ENCODE measurements at places on chromosomes 7 and 10.

GRCh38 chr7:155345490-155345889 lies 47.8 kb downstream of the INSIG1 start:
- no peak for DNase-seq

DNA sequence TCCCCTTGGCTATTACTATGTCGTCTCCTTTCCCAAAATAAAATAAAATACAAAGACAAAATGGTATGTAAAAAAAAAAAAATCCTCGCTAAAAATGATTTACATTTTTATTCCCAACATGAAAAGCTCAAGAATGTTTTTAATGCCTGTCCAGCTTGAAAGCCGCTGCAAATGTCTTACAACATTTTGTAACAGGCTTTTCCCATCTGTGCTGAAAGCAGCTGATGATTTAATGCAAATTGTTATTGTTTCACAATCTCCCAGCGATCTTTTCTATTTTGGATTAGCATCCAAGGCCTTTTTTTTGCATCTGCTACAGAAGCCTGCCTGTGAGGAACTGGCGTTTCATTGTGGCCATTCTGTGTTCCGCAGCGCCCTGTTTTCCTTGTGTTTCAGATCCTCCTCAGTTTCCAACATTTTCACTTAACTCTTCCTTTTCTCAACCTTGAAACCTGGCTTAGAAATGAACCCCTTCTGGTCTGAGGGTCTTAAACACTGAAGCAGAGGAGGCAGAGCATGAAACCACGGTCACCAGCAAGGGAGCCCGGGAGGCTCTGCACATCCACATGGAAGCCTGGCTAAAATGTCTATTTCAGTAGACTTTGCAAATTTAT lies 712.1 kb downstream of the PARD3 start:
- DNase-seq: no peak

DNA sequence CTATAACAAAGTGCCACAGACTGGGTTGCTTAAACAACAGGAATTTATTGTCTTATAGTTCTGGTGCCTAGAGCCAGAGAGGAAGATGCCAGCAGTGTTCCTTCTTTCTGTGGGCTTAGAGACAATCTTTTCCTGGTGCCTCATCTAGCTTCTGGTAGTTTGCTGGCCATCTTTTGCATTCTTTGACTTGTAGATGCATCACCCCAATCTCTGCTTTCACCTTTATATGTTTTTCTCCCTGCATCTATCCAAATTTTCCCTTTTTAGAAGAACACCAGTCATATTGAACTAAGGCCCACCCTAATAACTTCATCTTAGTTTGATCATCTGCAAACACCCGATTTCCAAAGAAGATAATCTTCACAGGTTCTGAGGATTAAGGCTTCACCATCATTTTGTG lies 66.8 kb downstream of the CDK1 start:
- DNase-seq: no peak

GRCh38 chr10:49634069-49634660 lies 20.3 kb downstream of the CHAT start:
- no peak for DNase-seq

DNA sequence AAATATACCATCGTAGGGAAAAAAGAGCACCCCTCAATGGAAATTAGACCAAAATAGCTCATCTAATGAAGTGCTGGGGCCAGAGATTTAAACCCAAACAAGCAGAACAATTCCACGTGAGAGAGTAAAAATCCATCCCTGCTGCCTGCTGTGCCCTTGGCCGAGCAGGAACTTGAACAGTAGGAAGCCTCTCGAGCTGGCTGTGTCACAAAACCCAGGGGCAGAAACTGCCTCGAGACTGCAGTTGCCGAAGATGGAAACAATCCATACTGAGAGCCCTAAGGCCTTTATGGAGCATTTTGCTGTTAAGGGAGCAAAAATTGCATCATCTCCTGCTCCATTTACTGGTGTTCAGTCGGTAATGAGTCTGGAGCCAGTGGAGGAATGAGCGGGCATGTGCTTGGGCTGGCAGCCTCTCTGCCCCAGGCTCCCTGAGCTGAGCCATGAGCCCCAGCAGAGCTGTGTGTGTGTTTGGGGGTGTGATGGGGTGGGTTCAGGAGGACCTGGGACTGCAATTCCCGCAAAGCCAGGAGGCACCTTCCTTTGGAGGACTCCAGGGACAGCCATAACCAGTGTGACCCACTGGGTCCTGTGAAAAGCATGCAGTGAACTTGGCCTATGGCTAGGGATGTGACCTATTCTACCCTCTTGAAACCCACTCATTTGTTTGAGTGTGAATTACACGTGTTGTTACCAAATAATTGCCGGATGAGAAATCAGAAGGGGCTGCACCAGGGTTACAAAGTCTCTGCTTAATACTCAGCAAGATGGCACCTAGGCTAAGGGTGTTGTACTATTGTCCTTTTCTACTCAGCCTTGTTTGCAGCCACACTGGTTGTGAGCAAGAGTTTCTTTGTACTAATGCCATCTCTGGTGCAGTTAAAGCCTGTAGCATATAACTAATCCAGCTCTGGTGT lies 58.3 kb downstream of the CDHR3 start:
- no peak for DNase-seq

GRCh38 chr7:77811516-77812289 lies 13.1 kb downstream of the PHTF2 start:
- no peak for DNase-seq

DNA sequence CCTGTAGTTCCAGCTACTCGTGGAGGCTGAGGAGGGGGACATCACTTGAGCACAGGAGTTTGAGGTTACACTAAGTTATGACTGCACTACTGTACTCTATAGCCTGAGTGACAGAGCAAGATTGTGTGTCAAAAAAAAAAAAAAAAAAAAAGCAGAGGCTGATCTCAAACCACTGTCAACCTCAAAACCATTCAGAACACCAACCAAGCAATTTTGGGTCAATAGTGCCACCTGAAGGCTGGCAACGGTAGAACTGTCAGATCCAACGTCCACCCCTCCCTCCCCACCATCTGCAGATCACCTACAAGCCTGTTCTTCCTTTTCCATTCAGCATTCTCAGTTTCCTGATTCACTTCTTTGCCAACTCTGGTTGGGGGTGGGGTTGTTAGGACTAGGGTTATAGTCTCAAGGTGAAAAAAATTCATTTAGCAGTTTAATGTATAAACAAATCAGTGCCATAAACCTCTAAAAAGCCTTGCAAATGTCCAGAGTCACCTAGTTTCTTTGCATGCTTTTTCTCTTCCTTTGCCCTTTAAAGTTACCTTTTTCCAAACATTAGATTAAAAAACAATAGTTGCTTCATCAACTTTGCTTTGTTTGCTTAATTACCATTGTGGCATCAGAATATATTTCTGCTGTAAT lies 2.6 kb downstream of the MRPS33 start:
- DNase-seq: peak; percentile 75

DNA sequence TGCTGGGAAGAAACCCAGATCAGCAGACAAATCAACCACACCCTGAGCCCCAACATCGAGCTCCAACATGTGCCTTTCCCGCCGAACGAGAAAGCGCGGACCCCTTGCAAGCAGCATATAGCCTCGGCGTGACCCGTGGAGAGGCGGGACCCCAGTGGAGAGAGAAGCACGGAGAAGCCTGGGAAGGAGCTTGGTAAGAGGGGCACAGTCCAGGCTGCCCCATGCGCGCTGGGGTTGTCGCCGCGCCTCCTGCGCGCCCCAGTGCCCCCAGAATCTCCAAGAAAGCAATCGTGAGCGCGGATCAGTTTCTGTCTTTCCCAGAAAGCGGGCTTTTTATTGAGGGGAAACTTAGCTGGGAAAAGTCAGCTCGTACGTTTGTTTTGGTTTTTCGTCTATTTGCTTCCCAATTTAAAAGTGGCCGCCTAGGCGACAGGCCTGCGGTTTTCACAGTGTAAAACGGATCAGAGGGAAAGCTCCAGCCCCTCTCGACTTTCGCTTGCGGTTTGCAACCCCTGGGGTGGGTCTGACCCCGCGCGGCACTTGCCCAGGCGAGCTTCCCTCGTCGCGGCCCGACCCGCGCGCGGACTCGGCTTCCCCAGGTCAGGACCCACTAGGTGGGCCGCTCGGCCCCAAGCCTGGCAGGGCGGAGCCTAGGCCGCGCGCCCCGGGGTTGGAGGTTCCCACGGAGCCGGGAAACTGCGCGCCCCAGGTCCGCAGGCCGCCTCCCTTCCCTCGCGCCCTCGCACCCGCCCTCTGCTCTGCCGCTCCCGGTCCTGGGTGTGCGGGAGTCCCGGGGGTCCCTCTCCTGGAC lies 31.1 kb downstream of the SKIDA1 start:
- DNase-seq: no peak

- DNase-seq: peak; percentile 52
Measured at GRCh38 chr7:18590744-18591340, 95.3 kb downstream of the HDAC9 start.

GRCh38 chr10:101835362-101835761 lies 8.2 kb downstream of the KCNIP2 start:
- DNase-seq: no peak

DNA sequence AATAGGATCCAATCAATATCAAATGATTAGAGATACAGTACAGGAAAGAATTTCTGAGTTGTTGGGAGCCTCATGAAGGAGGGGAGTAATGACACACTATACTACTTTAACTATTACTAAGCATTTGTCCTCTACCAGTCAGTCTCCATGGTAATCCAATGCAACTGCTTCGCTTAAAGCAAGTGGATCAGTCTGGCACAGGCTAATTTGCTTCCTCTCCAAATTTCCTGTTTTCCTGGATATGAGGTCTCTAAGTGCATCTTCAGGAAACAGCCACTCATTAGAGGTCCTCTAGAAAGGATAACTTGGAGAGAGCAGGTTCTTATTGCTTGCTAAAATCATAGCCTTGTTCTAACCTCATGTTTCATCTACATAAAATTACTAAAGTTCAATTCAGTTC lies 8.4 kb upstream of the SEPTIN7 start:
- DNase-seq: no peak
